ENCODE measurements at places on chromosomes 6 and 20.

GRCh38 chr20:49009899-49010631 lies 36.0 kb upstream of the CSE1L start:
- DNase-seq: no peak

- no peak for DNase-seq
Measured at GRCh38 chr20:15658295-15658694, 915.0 kb downstream of the KIF16B start.

- DNase-seq: no peak
Measured at GRCh38 chr6:154276810-154277628, 79.6 kb downstream of the IPCEF1 start.

- no peak for DNase-seq
Measured at GRCh38 chr6:25488156-25488555, 163.9 kb upstream of the SCGN start.

GRCh38 chr6:10791673-10792072 lies 44.1 kb downstream of the TMEM14B start:
- no peak for DNase-seq

DNA sequence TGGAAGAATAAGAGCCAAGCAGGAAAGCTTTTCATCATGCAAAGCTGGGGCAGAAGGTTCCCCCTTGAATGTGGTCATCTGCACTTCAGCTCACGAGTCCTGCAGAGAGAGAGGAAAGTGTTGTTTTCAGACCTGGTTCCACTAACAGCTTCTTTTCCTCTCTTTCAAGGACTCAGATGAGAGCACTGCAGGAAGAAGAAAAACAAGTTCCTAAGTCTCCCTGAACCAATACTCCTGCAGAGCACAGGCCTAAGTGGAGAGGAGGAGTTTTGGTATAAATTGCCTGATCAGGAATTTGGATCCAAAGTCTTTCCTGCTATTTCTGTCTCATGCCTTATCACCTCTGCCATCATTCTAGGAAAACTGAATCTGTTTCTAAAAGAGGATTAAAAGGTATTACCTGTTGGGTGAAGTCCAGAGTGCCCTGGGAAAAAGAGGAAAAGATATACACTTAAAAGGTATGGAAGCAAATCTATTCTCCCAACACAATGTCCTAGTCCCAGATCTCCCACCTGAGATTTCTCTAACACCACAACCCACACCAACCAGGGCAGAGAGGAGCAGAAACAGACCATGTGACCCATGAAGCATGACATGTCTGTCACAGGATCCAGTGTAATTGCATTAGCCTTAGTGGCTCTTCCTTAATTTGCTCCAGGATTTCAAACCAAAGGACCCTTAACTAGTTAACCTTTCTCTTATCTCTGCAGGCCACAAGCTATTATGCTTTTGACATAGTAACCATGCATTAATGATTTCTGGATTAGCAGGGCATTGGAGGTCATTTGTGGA lies 12.2 kb downstream of the HLA-DRB5 start:
- DNase-seq: no peak
